ENCODE measurements at places on chromosomes 13 and 19. TPM values are rescaled to one million over a fixed set of nuclear protein-coding genes. Genes with fewer than 3 reads are reported as not detected.

GRCh38 chr13:98155475-98156109 is 12.7 kb downstream of the FARP1 start:
- DNase-seq, result no peak

- no peak for DNase-seq
These were observed 4.6 kb upstream of the CEACAM1 start for GRCh38 chr19:42532891-42533290.

DNA sequence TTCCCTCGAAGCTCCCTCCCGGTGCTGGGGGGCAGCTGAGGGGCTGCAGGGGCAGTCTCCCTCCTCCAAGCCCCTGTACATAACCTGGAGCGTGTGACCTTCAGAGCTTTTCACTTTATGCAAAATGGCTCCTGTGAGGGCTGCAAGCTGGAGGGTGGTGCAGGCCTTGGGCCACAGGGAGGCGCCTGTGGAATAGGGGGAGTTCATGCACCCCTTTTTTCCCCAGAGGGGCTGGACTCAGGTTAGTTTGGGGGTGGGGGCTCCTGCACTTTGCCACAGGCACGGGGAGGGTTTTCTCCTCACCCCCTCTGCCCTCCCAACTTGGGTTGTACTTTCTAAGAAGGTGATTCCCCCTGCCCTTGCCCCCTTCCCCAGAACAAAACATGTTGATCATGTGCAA is 6.6 kb upstream of the PRR19 start:
- DNase-seq, result no peak

- DNase-seq, result no peak
These were observed 32.2 kb upstream of the ZNF766 start for GRCh38 chr19:52237197-52237596.

DNA sequence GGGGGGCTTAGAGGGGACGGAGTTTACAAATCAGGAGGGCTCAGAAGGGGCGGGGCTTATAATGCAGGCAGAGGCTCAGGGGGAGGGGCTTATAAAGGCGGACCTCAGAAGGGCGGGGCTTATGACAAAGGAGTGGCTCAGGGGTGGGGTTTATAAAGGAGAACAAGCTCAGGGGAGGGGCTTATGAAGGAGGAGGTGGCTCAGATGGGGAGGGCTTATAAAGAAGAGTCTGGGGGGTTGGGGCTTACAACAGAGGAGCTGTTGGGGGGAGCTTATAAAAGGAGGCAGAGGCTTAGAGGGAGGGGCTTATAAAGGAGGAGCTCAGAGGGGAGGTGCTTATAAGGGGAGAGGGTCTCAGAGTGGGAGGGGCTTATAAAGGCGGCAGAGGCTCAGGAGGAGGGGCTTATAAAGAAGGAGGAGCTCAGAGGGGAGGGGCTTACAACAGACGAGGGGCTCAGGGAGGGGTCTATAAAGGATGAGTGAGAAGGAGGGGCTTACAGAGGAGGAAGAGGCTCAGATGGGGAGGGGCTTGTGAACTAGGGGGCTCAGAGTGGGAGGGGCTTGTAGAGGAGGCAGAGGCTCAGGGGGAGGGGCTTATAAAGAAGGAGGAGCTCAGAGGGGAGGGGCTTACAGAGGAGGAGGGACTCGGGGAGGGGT is 1.0 kb downstream of the SMIM24 start:
- no peak for DNase-seq

GRCh38 chr13:48222358-48223301 is 10.4 kb upstream of the ITM2B start:
- DNase-seq, result no peak

DNA sequence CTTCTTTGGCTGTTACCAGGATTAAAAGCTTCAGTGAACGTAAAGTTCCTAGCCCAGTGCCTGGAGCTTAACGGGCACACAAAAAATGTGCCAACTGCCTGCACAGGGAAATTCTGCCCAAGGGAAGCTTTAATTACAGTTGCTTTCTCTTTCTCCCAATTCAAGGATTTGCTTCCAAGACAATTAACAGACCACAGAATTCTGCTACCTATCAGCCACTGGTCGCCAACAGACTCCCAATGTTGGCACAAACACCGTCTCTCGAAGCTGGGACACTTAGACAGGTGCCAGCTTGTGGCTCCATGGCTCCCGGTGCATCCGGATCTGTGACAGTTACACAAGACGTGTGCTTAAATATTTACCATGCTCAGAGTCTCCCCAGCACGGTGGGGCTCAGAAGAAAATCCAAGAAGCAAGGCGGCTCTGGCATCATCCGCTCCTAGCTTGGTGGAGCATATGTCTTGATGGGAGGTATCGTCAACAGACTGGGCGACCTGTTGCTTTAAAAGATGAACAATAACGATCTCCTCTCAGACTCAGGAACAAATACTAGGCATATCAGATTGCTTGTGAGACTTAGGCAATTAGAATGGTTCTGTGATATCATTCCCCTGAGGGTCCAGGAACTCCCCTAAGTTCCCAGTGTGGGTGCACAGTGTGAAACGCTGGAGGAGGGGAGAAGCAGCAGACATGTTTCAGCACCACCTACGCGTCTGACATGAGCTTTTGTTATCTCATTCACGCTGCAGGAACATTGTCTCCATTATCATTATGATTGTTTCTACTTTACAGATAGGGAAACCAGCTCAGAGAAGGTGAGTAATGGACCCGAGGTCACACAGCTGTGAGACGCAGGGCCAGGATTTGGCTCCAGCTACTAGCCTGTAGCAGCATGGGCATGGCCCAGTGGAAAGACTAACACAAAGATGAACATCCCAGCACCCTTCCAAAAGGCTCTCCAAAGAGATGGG is 61.6 kb downstream of the ALOX5AP start:
- DNase-seq, result no peak

GRCh38 chr13:49220856-49221589 is 885 bp downstream of the MLNR start:
- no peak for DNase-seq

TYROBP gene
- polyA plus RNA-seq, result 7.4 TPM

FGF22 gene
- polyA plus RNA-seq, result 0.60 TPM

AMER2 gene
- polyA plus RNA-seq, result 0.35 TPM
